ENCODE measurements at places on chromosomes 12 and 14.

DNA sequence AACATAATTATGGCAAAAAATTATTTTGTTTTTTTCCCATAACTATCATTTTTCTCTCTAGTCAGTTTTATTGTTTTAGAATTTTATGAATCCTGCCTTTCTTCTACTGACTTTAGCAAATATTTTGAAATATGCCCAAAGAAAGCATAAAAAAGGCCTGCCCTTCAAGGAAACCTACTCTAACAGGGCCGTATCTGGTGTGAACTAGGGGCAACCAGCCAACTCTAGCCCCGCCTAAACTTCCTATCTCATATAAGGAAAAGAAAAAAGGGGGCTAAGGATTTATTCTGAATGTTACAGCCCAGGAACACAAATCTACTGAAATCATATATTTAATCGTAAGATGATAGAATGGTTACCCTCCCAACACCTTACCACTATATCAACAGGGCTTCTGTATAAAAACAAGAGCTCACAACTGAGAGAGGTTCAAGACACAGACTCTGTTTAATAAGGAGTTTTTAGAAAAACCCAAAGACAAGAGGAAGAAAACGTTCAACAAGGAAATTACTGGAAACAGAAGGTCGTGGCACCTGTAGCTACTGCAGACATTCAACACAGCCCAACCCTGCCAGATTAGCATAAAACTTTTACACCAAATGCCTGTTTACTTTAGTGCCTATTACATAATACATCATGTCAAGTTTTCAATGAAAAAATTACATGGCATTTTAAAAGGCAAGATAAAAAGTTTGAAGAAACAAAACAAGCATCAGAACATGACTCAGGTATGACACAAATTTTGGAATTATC lies 12.9 kb upstream of the EPYC start:
- no peak for DNase-seq

DNA sequence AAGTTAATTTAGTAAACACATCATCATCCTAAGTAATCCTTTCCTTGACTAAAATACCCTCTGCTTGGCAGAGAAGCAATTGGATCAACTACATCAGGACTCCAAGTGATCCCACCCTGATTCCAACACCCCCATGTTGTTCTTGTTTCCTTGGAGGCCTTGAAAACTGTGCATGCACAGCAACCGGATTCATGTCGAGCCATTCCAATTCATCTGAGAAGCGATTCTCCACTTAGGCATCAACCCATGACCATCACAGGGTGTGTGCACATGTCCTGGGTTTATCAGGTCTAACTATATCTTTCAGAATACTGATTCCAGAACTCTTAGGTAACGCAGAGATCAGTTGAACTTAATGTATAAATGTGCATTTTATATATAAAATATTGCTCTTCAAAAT lies 163.0 kb downstream of the NAV3 start:
- no peak for DNase-seq

DNA sequence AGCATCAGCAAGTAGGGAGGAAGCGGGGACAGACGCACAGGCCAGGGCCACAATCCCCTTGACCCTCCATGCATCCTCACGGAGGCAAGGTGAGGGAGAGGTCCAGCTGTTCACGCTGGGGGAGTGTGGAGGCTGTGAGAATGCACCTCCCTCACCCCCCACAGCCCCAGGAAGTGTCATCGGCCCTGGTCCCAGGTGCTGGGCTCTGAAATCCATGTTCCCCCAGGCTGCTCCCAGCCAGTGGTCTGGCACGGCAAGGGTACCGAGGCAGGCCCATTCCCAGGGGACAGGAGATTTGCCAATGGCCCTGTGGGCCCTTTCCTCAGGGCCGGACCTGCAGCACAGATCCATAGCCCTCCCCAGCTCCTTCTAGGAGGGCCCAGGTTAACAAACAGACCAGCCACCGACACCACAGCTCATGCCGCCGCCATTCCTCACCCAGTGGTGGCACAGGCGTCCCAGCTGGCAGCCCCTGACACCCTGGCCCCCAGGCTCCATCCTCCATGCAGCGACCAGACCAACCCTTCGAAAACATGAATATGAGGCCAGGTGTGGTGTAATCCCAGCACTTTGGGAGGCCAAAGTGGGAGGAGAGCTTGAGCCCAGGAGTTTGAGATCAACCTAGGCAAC lies 21.9 kb upstream of the EIF5 start:
- DNase-seq, result no peak

DNA sequence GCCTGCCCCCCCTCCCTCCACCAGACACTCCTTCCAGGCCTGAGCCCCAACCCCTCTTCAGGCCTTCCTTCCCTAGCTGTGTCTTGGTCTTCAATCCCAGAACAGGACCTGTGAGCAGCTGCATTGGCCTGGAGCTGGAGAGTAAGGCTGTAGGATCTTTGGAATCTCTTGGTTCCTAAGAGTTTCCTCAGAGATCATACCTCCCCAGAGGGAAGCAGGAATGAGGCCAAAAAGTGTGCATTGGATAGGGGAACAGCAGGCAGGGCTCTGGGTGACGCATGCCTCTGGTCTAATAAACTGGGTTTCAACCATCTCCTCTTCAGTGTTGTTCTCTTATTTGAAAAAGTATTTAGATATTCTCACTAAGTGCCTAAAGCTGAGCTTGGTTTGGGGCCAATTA lies 1.8 kb upstream of the SMARCD1 start:
- DNase-seq, result no peak

- no peak for DNase-seq
Observed at GRCh38 chr14:95530473-95531276, 4.2 kb upstream of the GLRX5 start.

DNA sequence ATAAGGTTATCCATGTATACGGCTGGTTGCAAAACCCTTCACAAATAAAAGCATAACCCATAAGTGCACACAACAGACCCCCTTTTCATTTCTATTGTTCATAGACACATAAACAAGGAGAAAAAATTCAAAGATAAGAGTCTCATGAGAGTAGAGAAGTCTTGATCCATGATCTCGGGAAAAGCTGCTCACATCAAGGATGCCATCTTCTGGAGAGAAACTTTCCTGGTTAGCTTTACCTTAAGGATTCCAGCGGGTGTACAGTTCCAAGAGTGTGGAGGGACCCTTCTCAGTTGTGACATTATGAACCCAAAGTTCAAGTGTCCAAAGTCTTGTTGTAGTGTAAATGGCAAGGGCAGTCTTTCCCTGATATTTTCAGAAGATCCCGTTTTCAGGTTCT lies 144.5 kb downstream of the LLPH start:
- DNase-seq, result no peak

GRCh38 chr14:77979666-77980351 lies 179.9 kb downstream of the ADCK1 start:
- no peak for DNase-seq

- no peak for DNase-seq
Observed at GRCh38 chr14:23094666-23095195, at the start of gene ACIN1. Gene ACIN1, minus strand, starts transcription at chr14:23095136. Its CDS starts 24 bp downstream, at chr14:23095112.

DNA sequence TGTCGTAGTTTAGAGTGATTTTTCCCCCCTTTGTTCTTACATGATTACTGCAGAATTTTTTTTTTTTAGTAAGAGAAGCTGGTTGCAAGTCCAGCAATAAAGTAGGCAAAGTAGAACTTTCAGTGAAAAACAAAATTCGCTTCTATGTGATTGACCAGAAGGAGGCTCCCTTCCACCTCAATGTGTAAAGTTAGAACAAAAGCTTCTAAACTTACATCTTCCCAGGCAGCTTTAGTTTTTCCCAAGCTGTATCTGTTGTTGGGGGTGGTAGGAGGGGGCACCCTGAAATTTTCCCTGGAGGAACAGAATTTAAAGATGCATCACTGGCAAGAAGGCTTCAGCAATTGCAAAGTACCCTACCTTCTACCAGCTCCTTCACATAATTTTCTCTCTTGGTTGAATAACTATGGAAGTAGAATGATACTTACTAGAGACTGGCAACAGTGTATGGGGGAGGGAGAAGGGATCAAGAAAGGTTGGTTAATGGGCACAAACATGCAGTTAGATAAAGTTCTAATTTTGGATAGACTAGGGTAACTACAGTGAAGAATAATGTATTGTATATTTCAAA lies 87.3 kb upstream of the E2F7 start:
- DNase-seq, result no peak

GRCh38 chr12:22190969-22191368 lies 143.5 kb downstream of the ST8SIA1 start:
- DNase-seq, result no peak

All from cortex of kidney (tissue), 1 donor.